ENCODE measurements at places on chromosomes 12 and 14.

- no peak for DNase-seq
Observed at GRCh38 chr12:76765598-76765997, 1.7 kb downstream of the ZDHHC17 start.

DNA sequence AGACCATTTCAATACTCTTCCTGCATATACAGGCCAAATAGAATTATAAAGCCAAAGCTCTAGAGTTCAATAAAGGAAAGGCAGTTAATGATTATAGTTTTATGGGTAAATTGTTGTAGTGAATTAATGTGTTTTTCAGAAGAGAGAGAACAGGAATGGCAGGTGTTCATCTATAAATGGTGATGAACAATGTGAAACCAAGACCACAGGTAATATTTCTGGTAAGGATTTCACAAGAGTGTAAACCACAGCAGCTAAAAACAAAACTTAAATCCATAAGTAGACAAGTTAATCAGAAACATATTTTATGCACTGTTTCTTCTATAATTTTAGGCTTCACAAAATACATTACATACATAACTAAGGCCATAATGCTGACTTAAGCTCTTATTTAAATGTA lies 204.4 kb downstream of the SYT1 start:
- DNase-seq, result no peak

- DNase-seq, result no peak
Observed at GRCh38 chr14:68506645-68507419, 286.0 kb downstream of the ZFP36L1 start.

DNA sequence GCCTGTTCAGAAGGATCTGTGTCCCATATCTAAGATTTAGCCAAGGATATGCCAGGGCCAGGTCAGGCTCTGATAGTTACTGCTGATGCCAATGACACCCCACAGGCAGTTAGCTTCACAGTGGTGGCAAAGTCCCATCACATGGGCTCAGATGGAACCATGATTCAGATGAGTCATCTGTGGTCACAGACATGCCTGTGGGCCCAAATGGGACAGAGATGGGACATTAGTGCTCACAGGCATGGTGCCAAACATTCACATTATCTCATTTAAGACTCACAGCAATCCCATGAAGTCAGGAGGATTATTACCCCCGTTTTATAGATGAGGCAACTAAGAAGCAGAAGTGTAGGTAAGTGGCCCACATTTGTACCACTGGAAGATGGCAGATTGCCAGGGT lies 207.8 kb downstream of the DPF3 start:
- no peak for DNase-seq

DNA sequence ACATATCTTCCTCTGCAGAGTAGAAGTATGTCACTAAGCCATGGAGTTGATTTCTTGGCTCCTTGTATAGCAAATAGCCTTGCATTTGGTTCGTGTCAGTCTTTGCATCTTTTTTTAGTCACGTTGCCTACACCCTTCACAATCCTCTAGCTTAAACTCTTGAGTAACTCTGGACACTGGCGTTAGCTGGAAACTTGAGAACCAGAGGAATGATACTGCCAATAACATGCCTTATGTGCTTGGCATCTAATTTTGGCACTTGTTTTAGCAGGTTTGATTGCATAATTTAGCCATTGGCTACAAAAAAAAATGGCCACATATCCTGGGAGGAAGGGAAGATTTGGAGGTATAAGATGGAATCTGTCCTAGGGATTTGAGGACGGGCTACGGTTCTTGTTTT lies 136.2 kb downstream of the ETV6 start:
- DNase-seq, result no peak

DNA sequence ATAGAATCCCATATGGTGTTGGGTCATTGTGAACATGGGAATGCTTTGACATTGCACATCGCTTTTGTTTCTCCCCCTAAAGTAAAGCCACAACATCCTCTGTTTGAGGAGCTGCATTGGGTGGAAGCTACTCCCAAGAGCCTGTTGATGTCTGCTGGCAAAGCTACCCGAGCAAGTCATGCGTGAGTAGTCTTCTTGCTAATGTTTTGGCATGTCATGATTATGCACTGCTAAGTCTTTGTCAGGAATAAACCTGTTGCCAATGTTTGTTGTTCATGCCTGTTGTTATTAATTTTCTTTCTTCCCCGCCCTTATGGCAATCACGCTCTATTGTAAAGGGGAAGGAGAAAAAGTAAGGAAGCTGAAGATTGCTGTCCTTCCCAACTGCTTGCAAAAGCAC lies 97.3 kb downstream of the EXOC5 start:
- no peak for DNase-seq

DNA sequence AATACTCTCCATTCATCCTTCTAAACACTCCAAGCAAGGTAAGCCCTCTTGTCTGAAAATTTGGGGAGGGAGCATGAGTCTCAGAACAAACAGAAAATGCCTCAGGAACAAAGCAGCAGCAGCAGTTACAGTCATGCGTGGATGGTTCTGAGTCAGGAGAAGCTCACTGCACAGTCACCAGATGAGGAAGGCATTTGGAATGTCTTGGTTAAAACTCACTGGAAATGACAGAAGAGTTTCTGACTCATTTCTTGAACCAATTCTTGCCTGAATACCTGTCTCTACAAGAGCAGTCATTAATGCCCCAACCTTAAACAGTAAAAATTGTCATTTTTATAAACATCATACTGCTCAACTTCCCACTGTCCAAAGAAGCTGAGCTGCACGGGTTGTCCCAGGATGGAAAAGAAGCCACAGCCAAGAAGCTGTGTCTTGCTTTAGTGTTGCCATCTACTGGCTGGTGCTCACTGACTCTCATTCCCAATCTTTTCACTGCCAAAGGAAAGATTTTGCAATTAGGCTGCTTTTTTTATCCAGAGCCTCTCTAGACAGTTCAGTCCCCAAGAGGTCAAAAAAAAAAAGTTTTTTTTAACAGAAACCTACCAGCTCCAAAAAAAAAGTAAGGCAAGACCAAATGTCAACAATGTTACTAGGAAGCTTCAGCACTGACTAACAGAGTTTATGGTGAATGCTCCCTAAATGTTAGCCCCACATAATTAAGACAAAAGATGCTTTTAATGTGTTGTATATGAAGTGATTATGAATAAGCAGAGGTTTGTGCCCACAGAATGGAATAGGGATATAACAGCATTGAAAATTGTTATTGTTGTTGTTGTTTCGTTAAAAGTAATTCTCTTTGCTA lies 40.4 kb downstream of the KICS2 start:
- no peak for DNase-seq

DNA sequence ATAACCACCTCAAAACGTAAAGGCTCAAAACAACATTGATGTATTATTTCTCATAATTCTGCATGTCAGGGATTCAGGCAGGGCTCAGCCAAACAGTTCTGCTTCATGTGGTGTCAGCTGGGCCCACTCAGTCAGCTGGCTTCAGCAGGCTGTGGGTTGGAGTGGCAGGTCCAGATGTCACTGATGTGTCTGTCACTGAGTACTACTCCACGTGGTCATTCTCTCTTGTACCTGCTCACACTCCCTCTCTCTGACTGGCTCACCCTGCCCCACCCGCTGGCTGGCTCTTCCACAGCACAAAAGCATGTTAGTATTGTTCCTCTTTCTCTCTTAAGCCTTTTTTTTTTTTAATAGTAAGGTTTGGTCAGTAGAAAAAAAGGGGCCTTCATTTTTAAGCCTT lies 182.4 kb downstream of the DICER1 start:
- DNase-seq, result no peak

GRCh38 chr14:32166029-32166428 lies 35.8 kb upstream of the RNU6-7 start:
- DNase-seq, result no peak

DNA sequence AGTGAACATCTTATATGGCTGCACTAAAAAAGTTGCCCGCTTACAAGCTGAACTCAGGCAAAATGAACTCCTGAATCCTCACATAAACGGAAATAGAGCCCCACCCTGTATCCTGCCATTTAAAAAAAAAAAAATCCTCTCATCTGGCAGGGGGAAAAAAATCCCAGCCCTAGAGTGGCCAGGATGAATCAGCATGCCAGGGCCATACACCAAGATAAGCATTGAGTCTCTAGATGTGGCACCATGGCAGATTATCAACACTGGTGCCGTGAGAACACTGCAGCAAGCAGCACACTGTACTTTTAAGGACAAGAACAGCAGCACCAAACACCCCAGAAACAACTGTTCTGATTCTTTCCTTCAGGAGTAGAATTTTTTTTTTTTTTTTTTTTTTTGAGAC lies 65.5 kb downstream of the RASSF3 start:
- no peak for DNase-seq

DNA sequence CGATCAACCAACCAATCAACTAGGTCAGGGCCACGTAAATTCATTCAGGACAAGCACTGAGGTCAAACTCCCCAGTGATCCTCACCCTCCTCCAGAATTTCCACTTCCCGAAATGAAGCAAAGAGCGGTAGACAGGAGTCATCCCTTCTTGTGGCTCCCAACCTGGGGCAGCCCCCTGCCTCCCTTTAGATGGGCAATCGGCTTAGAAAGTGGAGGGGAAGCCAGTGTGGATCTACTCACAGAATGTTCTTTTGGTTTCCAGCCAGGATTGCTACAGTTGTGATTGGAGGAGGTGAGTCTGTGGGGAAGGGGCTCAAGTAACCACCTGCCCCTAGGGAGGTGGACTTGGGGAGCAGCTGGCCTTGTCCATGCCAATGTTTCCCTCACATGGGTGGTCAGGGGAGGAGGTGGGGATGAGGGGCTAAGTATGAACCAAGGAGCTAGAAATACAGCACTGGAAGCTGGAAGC lies 4.1 kb downstream of the IFI27 start:
- DNase-seq, result no peak

DNA sequence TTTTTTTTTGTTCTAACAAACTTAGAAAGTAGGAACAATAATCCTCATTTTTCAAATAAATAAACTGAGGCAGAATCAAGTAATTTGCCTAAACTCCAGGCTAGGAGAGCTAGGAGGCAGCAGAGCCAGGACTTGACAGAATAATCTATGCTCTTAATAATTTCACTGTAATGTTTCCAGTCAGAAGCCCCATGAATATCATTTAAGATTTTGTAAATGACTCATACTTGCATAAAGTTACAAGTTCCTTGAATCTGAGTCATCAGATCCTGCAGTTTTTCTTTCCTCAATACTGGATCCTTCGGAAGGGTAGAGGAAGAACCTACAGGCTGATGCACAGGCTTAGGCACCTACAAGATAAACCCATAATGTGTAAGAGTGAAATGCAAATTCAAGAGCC lies 29.0 kb downstream of the CAPRIN2 start:
- DNase-seq, result no peak

GRCh38 chr12:124837958-124838803 lies 25.5 kb downstream of the SCARB1 start:
- DNase-seq, result no peak

DNA sequence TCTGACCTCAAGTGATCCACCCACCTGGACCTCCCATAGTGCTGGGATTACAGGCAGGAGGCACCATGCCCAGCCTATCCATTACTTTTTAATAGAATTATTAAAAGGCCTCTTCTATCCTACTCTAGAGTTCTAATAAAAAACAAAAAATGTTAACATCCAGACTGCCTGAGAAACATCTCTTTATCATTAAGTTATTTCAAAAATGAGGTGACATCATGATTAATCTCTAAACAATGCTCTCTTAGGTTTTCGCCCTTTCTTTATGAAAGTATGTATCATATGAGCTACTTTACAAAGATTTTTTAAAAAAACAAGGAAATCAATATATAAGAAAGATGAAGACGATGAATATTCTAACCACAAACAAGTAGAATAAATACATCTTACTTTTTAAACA lies 52.6 kb downstream of the FGD6 start:
- no peak for DNase-seq
